Stimulated activated CD8-positive, alpha-beta memory T cell treated with anti-CD3 and anti-CD28 coated beads, Interleukin-7, amount 100 ng/mL, for 1 hour (primary cell): ENCODE measurements at places on chromosomes 1 and 21.

DNA sequence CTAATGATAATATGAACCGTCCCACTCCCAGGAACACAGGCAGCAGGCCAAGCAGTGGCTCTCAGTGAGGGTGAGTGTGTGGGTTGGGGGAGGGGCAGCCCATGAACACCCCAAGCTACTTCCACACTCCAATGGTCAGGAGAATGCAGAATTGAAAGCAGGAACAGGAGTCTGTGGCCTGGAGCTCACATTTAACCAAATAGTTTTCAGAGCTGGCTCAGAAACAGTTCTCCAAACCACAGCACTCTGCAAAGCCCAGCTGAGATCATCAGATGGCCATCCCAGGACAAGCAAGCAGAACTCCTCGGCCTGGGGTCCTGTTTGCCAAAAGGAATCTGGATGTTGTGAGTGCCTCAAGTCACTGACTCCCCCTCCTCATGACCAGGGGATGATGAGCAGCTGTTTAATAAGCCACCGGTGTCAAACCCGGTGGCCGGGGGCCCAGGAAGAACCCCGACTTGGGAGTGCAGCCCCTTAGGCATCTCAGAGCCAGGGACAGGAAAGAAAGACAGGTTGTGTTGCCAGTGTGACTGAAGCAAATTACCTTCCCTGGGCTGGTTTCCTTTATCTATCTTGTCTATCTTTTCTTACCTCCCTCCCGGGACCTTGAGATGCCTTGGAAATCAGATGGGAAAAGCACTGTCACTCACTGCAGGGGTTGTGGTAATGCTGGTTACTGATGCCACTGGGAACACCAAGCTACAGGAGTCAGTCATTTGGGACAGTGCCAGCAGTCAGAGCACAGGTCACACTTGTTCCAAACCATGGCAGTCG is 20.4 kb downstream of the DEGS1 start:
- no peak for DNase-seq

DNA sequence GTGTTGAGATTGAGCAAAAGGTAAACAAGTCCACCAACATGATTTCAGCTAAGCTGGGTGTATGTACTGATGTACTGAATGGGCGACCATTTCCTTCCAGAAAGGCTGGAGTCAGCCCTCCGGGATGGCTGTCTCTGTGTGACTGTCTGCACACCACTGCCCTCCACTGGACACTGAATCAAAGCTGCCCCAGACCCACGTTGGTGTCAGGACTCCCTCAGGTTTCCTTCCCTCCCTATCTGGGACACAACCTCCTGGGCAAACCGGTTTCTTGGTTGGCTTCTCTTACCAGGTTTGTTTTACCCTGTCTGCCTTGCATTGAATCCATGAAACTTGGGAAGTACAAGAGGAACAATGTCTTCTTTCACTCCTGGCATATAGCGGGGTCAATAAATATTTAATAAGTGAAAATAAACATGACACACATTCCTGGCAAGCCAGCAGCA is 5.3 kb upstream of the SRP9 start:
- DNase-seq: no peak

GRCh38 chr1:8659593-8659992 is 157.8 kb downstream of the RERE start:
- no peak for DNase-seq

DNA sequence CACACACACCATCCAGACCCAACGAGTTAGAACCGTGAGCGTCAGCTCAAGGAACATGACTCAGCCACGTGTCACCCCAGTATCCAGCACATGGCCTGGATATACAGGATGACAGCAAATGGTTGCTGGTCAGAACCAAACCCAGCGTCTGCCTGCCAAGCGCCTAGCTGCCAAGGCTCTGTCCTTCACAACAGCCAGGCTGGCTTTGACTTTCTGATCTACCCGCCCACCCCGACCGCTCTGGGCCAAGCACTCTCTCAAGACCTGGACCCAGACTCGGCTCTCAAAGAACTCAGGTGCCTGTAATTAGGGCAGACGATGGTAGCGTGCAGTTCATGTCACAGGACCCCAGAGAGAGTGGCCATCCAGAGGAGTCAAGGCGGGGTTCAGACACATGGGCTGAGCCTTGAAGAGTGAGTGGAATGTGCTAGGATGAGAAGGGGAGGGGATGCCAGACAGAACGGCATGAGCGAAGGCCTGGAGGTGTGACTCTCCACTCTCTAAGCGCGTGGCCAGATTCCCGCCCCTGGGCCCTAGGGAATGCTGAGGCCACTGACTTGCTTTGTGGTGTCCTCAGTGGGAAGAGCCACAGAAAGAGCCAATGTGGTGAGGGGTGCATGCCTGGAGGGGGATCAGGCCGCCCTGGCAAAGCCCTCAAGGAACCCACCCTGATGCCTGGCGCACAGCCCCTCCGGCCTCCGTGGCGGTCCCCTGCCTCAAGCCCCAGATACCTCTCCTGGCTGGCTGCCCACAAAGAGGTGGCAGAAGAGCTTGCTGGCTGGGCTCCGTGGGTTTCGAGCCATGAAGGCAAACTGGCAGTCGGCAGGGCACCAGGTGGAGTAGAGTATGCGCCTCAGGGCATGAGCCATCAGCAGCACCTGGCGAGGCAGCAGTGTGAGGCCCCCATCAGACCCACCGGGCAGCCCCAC is 7.0 kb downstream of the SH2D5 start:
- DNase-seq: no peak

DNA sequence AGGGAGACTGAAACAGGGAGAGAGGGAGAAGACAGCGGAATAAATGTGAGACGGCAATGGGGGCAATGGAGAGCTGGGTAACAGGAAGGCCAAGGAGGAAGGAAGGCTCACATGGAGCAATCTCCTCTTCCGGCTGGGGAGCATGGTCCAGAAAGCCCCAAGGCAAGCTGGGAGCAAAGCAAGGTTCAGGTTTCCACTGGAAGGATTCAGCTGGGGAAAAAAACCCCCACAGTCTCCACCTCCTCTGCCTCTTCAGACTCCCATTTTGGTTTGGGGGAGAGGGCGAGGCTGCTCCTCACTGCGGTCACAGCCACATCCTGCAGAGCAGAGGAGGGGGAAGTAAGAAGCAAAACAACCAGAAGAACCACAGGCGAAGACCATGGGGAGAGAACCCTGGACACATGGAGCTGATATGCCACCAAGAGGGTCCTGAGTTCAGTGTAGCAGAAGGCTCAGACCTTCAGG is 650 bp downstream of the TNFAIP8L2 start:
- DNase-seq: peak; percentile 33

GRCh38 chr1:150564051-150564991 is 15.1 kb downstream of the MCL1 start:
- DNase-seq: no peak

GRCh38 chr1:53593758-53594380 is 134.7 kb downstream of the DMRTB1 start:
- no peak for DNase-seq

GRCh38 chr1:177915641-177916040 is 54.2 kb downstream of the SEC16B start:
- no peak for DNase-seq

GRCh38 chr1:4825800-4826450 is 171.5 kb downstream of the AJAP1 start:
- no peak for DNase-seq

DNA sequence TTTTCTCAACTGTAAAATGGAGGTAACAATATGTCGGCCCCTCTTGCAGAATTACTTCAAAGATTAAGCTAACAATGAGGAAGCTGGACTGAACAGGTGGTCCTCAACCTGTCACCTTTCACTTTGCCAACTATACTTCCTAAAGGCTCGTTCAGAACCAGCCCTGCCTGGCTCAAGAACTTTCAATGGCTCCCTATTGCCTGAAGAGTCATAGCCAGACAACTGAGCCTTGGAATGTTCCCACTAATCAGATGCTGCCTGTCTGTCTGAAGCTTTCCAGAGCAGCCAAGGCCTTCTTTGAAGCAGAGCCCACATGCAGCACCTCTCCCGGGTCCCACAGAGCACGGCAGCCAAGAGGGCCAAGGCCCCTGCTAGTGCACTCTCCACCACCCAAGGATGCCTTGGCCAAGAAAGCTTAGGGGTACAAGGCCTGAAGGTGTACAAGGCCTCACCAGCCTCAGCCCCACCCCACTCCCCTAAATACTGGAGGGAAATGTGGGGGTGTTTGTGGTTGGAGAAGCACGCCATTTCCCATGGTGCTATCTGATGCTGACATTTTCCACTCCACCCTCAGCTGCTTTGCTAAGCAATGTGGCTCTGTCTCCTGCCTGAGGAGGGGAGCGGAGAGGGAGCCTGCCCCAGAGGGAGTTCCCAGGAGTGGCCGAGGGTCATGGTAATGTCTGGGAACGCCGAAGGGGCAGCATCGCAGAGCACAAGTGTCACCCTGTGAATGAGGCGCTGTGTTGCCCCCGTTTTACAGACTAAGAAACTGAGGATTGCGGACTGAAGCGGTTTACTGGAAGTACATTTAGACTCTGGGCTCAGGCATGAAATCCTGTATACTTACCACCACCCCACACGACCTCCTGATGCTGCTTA is 8.2 kb upstream of the LAPTM5 start:
- DNase-seq: no peak

- no peak for DNase-seq
Observed at GRCh38 chr1:50197216-50197615, 88.5 kb downstream of the ELAVL4 start.

GRCh38 chr1:4002741-4003140 is 102.7 kb upstream of the C1orf174 start:
- DNase-seq: no peak

DNA sequence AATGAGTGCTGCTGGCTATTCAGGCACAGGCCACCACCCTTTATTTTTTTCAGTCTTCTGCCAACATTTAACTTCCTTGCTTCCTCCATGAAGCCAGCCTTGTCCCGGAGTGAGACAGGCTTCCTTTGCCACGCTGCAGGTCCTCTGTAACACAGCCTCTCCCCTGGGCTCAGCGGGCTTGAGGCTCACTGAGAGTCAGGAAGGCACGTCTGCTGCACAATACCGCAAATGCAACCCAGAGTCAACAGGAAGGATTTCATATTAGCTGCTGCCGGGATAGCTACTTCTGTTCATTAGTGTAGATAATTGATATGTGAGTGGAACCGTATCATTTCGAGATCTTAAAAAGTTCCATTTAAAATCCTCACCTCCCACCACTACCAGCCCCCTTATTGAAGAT is 22.5 kb downstream of the MYOG start:
- DNase-seq: no peak

DNA sequence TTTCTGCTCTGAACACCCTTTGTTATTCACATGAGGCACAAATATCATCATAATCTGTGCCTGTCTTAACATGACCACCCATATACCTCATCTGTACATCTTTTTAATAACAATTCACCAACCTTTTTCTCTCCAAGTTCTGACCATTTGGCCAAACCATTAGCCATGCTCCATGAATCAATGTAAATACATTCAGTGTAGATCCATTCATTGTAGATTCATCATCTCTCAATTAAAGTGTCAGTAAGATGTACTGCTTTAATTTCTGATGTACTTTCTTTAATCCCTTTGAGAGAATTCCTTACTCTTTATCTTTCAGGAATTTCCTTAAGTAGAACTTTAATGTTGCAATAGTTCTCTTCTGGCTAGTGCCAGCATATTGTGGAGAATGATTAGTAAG is 126.2 kb upstream of the LRRC7 start:
- DNase-seq: no peak

DNA sequence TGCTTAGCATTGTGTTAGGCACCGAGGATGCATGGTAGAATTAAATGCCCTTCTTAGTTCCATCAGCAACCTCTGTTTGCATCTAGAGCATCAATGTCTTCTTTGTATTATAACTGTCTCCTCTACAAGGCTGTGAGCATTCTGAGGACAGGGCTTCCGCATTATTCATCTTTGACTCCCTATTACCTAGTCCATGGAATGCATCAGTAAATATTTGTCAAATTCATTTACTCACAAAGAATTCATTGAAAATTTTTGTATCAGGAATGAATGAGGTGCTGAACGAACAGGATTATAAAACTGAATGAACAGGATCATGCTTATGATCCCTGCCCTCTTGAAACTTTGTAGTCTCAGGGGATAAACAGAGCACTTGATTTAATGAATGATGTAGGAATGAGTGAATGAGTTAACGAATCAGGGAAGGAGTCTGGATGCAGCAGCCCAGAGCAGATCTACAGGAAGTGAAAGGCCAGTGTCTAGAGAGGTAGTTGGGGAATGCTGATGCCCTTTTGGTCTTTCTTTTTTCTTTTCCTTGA is 2.8 kb downstream of the RHBDL2 start:
- no peak for DNase-seq

DNA sequence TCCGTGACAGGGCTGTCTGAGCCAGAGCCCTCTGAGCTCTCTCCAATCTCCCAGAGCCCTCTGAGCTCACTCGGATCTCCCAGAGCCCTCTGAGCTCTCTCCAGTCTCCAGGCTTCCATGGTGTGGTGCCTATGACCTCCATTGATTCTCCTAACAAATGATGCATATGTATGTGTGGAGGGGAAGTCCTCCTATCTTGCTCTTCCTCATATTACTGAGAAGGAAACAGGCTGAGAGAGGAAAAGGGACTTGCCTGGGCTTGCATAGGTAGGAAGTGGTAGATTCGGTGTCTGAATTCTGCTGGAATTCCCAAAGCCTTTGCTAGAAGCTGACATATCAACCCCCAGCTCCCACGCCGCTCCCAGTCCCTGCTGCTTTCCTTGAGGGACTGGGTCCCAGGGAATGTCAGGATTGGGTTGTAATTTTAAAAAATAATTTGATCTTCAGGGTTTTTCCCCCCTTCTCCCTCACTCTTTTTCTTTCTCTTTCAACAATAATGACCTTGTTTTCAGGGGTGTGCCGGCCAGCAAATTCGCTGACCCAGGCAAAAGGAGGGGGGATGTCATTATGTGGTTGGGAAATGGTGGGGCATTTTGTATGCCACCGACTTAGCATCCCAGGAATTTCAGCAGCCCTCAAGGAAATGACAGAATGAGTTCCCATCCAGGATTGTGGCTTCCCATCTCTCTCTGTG is 42.3 kb upstream of the RUNX3 start:
- no peak for DNase-seq

DNA sequence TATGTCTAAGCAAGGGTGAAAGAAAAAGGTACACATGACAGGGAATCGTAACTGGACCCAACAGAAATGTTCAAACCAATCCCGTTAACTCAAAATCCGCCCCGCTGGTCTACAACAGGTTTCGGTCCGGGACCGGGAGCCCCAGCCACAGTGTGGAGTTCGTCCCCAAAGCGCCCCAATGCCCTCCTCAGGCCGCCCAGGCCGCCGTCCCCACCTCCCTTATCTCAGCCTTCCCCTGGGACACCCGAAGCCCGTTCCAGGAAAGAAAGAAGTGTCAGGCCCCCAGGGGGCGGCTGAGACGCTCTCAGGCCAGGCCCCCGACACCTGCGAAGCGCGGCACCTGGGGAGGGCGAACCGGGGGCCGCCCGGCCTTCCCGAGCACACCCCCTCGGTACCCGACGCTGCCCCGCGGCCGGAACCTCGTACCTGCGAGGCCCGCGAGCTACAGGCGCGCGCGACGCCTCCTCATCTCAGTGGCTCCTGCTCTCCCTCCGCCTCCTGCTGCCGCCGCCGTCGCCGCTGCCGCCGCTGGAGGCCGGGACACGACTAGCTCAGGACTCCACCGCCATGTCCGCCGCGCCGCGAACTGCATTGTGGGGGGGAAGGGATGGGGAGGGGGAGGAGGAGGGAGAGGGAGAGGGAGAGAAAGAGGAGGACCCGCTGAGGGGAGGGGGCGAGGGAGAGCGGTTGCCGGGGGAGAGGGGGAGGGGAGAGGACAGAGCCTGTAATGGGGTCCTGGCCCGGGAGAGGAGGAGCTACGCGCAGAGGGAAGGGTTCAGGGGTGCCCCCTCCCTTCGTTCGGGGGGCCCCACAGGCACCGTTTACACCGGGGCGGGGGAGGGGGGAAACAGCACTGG is at the start of gene TUT4:
TSS of gene TUT4 (minus strand) at position 588 of the 857 bp plus-strand sequence. CDS start 26,812 bp downstream, outside the sequence.
- DNase-seq: peak; percentile 23

- no peak for DNase-seq
Observed at GRCh38 chr1:53296117-53296749, 31.6 kb downstream of the LRP8 start.
